ENCODE measurements at places on chromosomes 12 and 14.

DNA sequence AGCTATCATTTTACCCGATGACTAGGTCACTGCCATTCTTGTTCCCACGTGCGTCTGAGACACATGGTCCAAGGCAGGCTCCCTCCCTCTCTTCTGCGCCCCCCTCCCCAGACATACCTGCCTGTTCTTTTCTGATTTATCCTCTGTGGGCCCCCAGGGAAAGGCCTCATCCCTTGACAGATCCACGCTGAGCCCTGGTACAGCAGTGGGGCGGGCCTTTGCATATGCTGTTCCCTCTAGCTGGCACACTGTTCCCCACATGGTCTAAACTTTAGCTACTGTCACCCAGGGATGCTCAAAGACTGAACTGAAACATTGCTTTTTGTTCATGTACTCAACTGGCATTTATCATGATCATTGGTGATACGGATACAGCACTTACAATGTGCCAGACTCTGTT is 122.5 kb downstream of the SCARB1 start:
- DNase-seq, result no peak

- DNase-seq, result no peak
These were observed 843.4 kb upstream of the FLRT2 start for GRCh38 chr14:84686550-84686949.

- no peak for DNase-seq
These were observed 89.3 kb downstream of the OSBPL8 start for GRCh38 chr12:76470028-76470939.

GRCh38 chr12:118689793-118690192 is 291.5 kb upstream of the SRRM4 start:
- DNase-seq, result no peak

DNA sequence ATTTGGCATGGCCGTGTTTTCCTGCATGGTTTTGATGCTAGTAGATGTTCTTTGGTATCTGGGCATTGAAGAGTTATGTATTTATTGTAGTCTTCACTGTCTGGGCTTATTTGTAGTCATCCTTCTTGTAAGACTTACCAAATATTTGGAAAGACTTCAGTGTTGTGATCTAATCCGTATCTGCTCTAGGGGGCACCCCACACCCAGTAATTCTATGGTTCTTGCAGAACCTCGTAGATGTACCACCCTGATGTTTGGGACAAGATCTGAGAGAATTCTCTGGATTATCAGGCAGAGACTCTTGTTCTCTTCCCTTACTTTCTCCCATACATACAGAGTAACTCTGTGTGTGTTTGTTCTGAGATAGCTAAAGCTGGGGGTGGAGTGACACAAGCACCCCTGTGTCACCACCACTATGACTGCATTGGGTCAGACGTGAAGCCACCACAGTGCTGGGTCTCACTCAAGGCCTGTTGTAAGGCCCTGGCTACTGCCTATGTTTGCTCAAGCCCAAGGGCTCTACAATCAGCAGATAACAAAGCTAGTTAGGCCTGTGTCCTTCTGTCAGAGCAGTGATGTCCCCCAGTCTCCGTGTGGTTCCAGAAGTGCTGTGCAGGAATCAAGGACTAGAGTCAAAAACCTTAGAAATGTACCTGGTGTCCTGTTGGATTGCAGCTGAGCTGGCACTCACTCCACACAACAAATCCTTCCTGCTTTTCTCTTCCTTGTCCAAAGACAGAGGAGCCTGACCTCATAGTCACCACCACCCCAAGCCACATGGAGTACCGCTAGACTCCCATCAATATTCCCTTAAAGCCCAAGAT is 9.6 kb downstream of the RDH16 start:
- DNase-seq, result no peak

GRCh38 chr14:62162998-62163589 is 400.9 kb downstream of the SNAPC1 start:
- DNase-seq, result peak; percentile 5

DNA sequence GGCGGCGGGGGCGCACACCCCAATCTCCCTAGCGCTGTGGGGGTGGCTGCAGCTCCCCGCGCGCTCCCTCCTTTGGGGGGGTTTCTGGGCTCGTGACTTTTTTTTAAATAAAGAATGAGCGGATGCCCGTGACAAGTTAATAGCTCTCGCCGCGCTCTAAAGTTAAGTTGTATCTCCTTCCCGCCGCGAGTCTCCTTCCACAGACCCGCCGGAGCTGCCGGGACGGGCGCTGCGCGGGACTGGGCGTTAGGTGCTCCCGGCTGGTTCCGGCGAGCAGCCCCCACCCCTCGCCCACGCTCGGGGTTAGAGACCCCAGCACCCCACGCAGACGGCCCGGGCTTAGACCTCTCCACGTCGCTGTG is 82.6 kb upstream of the HMGA2 start:
- no peak for DNase-seq

DNA sequence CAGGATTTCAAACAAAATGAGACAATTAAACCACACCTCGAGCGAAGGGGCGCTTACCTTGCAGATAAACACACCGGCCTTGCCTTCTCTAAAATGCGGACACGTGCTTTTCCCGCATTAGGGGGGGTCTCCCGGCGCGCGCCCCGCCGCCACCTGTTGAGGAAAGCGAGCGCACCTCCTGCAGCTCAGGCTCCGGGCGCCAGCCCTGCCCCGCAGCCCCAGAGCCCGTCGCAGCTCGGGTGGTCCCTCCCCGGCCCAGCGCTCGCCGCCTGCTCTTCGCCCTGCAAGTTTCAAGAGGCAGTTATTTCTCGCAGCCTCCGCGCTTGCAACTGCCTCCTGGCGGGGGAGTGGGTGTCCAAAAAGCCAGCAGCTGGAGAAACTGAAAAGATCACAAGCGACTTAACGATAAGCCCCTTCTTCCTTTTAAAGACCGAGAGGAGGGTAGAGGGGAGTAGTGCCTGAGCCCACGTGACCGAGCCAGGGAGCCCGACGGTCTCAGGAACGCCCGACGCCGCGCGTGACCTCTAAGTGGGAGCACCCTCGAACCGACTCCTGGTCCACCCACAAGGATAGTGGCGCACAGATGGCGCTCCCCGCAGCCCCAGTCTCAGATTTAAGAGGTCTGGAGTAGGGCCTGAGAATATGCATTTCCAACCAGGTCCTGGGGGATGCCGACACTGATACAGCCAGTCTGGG is at the start of gene ESR2:
TSS of gene ESR2 (minus strand) at position 396 of the 696 bp plus-strand sequence. CDS start 11,386 bp downstream, outside the sequence.
- DNase-seq, result no peak

DNA sequence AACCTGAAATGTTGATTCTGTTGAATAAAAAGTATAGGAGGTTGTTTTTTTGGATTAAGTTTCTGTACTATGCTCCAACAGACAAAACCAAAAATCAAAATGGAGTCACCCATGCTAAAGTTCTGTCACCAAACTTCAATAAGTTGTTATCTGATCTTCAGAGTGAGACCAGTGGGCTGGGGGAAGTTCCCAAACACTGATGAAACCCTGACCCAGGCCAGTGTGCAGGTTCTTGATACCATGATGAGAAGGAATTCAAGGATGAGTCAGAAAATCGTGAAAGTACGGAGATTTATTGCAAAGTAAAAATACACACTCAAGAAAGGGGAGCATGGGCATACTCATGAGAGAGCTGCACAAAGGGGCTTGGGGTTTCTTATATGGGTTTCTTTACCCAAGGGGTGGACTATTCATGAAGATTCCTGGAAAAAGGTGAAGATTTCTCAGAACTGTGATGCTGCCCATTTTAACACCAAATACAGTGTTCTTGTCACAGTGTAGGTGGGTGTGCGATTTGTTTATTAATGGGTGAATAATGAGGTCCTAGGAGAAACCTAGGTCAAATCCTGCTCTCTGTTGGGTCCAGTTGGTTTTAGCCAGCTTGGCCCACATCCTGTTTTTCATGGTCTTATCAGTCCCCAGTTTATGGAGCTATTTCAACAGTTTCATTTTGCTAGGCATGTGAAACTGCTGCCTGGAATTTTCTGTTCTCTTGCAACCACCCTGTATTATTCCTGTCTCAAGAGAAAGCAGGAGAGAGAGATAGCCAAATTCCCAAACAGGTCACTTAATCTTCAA is 27.5 kb upstream of the DENND5B start:
- DNase-seq, result no peak

DNA sequence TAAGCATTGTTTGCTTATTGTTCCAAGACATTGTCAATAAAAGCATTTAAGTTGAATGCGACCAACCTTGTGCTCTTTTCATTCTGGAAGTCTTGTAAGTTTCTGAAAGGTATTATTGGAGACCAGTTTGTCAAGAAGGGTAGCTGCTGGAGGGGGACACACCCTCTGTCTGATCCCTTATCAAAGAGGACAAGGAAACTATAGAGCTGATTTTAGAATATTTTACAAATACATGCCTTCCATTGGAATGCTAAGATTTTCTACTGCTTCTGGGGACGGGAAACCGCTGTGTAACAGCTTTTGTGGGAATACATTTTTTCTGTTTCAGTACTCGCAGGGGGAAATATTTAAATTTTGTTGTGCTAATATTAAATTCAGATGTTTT is 3.5 kb downstream of the FOS start:
- DNase-seq, result no peak

All from NCI-H1436 treated with DMSO at 0.1 percent for 48 hours (cell line).